ENCODE measurements at places on chromosomes 5 and 9. TPM values are rescaled to one million over a fixed set of nuclear protein-coding genes. Genes with fewer than 3 reads are reported as not detected.

Gene CATSPER3
- total RNA-seq: 0.25 TPM

Gene LCN9
- total RNA-seq: not detected

Gene MAMDC2
- 2.6 TPM for total RNA-seq

Gene BNC2
- total RNA-seq: 12.3 TPM

Measured in aortic smooth muscle cell (primary cell).